ENCODE measurements at places on chromosomes 6 and 20.

GRCh38 chr6:53342217-53342616 lies 6.5 kb downstream of the ELOVL5 start:
- DNase-seq = no peak

DNA sequence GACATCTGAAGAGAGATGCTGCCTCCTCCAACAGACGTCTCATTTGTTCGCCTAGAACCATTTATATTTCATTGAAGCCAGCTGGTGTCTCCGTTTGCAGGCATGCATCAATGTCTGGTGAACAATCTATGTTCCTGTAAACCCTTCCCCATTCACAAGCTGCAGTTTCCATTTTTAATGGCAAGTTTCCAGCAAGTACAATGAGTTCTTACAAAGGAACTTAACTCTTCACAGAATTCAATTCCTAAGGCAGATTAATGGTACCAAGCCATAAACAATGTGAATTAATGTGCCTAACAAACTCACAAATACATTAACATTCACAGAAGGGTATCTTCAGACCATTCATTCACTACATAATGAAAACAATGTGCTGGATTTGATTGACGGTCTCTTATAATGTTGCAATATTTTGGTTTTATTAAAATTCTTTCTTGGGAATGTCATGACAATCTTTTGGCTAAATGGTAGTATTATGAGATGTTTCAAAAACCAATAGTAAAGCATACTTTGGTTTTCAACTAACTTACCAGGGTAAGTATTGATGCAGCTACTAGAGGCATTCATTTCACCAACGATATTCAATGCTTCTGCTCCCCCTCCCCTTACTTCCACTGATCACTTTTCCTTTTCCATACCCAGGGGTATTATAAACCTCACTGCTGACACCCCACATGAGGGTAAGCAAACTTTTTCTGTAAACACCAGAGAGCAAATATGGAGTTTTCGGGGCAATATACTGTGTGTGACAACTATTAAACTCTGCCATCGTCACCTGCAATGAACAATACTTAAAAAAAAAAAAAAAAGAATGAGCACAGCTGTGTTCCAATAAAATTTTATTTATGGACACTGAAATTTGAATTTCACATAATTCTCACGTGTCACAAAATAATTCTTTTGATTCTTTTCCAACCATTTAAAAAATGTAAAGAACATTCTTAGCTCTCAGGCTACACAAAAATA lies 4.2 kb downstream of the AKIRIN2 start:
- DNase-seq = no peak

DNA sequence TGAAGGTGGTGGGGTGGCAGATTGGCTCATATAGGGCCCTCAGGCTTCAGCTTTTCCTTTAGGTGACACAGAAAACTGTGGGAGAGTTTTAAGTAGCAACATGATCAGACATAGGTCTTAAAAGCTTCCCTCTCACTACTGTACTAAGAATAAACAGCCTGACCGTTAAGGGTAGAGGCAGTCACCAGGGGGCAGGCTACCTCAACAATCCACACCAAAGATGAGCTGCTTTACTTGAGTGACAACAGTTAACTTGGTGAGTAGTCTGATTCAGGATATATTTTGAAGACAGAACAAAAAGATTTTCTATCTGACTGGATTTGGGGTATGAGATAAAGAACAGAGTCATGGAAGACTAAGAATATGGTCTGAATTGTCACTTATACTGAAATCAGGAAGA lies 193.1 kb upstream of the SHLD1 start:
- peak; percentile 66 for DNase-seq

- DNase-seq = no peak
Observed at GRCh38 chr6:154986787-154987235, 8.3 kb upstream of the TIAM2 start.

- DNase-seq = no peak
Observed at GRCh38 chr6:29760328-29760727, 37.1 kb downstream of the HLA-F start.

- no peak for DNase-seq
Observed at GRCh38 chr6:158324136-158324535, 11.9 kb downstream of the TULP4 start.

- no peak for DNase-seq
Observed at GRCh38 chr6:140711019-140711613, 1336.7 kb upstream of the CITED2 start.

DNA sequence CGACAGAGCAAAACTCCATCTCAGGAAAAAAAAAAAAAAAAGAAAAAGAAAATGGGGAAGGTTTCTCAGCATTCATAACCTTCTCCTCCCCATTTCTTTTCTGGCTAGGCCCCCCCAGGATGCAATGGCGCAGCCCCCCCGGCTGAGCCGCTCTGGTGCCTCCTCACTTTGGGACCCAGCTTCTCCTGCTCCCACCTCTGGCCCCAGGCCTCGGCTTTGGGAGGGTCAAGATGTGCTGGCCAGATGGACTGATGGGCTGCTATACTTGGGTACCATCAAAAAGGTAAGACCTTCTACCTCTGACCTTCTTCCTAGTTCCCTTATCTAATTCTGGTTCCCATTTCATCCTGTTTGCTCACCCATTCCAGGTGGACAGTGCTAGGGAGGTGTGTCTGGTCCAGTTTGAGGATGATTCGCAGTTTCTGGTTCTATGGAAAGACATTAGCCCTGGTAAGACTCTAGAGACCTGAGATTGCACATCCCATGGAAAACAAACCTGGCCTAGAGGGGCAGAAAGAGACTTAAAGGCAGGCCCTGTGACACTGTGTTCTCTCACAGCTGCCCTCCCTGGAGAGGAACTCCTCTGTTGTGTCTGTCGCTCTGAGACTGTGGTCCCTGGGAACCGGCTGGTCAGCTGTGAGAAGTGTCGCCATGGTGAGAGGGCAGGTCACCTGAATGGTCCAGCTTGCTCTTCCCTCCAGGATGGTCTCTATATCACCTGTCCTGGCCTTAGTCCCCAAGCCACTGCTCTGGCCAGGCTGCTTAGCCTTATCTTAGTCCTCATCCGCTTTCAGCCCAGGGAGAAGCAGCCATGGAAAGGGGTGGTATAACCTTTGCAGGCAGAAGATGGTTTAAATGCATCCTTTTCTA lies 1.6 kb downstream of the PHF1 start:
- no peak for DNase-seq

GRCh38 chr6:30510419-30511168 lies 21.3 kb downstream of the HLA-E start:
- no peak for DNase-seq

- no peak for DNase-seq
Observed at GRCh38 chr6:35185971-35186370, 27.8 kb upstream of the SCUBE3 start.

DNA sequence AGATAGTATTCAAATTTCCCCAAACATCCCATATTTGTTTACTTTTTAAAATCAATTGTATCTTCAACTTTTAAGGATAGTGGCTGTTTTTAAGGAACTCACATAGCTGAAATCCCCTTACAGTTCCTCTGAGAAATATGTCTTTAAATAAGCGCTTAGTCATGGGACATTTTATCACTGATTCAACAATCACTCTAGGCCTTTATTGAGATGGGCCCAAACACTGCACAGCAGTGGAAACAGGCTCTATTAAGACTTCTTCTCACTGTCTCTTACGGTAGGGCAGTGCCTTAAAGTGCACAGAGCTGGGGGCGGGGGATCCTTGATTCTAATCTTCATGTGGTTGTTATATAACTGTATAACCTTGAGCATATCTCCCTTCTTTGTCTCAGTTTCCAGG lies 59.8 kb upstream of the RREB1 start:
- DNase-seq = no peak

DNA sequence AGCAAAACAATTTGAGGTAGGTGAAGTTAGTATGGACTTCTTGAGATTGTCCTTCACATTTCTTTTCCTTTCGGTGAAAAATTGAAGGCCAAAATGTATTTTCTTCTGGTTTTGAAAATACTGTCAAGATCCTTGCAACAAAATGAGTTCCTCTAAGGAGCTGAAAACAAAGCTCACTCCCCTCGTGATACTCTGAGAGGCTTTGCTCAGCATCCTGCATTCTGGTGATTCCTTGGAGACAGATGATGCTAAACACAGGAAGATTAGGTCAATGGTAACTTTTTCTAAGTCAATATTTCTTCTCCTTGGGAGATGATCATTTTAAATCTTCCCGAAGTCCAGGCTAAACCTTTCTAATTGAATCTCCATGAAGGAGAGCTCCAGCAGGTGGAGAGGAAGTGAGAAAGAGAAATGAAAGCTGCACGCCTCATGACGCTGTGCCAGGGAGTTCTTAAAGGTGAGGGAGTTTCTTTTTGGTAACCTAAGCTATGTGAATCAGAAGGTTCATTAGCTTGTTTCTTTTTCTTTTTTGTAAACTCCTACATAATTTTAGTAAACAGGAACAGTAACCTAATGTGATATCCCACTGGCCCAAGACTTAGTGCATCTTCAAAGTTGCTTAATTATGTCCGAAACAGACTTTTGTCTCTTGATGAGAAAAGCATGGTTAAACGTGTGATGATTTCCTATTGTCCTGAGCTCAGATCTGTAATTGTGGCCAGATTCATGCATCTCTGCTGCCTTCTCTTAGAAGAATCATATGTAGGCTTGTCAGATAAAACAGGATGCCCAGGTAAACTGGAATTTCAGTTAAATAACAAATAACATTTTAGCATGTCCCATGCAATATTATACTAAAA lies 15.0 kb downstream of the ESR1 start:
- DNase-seq = no peak

DNA sequence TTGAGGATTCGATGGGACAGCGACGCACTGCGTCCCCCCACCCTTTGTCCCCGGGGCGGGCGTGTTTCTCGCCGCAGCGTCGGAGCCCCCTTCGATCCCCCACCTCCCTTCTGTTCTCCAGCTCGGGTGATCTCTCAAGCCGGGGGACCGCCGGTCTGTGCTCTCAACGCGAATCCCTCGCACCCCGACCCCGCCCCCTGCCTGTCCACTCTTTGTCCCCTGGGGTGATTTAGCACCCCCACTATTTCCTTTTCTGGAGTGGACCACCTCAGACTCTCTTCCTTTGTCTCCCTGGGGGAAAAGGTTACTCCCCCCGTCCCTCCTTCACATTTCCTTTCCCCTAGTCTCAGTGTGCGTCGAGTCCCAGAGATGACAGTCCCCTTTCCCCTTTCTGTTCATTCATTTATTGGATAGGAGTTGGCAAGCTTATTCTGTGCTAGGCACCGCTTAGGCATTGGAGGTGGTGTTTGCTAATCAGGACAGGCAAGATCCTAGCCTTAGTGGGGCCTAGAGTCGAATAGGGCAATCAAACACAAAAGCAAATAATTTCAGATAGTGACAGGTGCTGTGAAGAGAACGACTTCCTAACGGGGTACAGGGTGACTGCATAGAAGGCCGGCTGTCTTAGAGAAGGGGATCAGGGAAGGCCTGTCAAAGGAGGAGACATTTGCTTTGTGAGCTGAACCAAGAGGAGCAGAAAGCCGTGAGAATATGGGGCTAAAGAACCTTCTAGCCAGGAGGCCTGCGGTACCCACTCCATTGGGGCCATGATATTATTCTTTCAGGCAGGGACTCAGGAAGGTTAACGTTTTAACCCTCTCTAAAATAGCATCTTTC lies 741 bp downstream of the PTPN1 start:
- DNase-seq = peak; percentile 25

DNA sequence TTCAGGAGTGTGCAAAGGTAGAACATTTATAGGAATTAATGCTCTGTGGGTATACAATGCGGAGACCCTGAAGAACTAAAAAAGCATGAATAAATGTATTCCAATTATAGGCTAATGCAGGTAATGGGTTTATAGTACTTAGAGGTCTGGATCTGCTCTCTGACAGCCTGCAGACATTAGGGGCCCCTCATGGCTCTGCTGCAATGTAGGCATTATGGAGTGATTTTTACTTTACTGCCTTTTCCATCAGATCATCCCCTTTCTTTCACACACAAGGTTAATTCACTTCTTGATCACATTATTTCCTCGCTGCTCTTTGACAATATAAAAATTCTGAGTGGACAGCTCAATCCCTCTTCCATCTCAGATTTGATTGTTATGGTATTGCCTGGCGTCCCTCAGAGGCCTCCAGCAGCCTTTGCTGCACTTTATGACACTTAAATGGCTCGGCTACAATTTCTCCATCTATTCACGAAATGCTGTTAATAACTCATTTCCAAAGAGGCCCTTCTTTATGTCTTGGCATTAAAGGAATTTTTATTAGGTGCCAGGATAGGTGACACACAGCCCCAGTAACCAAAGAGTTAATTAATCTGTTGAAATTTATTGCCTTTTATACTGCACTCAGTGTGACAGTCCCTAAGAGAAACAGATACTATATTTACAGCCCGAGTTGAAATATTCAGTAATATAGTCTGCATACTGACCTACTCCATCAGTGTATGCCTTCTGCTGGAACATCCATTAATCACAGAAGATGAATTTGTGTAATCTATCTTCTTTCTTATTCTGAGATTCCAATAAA lies 33.4 kb upstream of the SLC35B3 start:
- no peak for DNase-seq

GRCh38 chr20:61868466-61869090 lies 197.1 kb downstream of the TAF4 start:
- DNase-seq = no peak

DNA sequence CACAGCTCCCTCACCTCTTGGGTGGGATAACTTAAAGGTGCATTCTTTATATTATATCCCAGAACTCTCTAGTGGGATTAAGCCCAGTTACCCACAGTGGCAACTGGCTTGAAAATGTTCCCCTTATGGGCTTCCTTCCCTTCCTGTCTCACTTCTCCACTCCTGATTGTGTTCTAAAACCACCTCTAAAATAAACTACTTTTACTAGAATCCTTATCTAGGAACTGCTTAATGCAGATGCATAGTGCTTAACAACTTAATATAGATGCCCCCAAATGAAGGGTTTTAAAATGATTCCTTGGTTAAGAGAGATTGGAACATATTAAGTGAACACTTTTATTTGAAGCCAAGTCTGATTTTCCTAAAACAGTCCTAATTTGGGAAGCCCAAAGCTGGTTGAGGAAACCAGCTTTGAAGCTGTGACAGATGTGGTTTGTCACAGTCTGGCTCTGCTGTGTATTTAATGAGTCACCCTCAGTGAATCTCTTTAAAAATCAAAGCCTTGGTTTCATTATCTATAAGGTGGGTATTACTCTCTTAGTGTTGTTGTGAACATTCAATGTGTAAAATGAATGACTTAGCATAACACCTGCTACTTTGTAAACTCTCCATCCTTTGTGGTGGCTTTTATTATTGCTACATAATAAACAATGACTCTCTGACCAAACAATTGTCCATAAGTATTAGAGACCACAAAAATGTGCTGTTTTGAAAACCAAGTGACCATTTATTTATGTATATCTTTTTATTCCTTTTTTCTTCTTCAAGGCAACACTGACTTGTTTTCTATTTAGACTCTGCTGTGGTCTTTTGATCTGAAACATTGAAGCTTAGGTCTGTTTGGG lies 24.4 kb downstream of the PLCB1 start:
- peak; percentile 32 for DNase-seq

All from CD4-positive, alpha-beta T cell treated with Interleukin-10 for 1 hour (primary cell).